ENCODE measurements at places on chromosomes 16 and 17.

DNA sequence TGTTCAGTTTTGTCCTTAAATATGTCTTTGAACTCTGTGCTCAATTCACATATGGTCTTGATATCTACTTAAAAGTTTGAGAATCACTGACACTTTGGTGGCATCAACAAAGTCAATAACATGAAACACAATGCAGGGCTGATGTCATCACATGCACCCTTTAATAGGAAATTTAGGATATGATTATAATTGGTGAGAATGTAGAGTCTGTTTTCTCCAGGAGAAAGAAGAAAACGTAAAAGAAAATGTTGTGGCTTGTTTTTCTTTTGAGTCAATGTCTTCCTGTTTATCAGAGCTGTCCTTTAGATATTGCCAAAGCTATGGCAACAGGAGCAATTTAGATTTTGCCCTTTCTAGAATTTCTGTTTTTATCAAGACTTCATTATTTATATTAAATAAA, 396.9 kb downstream of the CDH13 start:
- no peak for DNase-seq

DNA sequence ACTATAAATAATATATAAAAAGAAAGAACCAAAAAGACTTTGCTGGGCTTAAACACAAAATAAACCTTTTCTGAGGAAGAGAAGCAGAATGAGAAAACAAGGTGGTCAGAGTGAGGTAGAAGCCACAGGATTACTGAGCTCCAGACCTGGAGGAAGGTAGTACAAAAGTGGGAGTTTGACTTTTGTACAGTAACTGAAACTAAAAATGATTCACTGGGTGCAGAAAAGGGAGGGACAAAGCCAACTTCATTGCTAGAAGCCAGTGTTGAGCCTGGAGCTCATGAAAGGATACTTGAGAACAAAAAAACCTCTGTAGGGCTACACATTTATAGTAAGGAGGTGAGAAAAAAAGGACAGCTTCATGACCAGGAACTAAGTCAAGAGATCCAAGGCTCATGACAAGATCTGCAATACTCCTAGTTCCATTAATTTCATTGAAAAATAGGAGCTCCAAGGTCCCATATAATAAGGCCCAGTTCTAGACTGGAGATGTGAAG, 45.5 kb downstream of the PKD1L3 start:
- no peak for DNase-seq

DNA sequence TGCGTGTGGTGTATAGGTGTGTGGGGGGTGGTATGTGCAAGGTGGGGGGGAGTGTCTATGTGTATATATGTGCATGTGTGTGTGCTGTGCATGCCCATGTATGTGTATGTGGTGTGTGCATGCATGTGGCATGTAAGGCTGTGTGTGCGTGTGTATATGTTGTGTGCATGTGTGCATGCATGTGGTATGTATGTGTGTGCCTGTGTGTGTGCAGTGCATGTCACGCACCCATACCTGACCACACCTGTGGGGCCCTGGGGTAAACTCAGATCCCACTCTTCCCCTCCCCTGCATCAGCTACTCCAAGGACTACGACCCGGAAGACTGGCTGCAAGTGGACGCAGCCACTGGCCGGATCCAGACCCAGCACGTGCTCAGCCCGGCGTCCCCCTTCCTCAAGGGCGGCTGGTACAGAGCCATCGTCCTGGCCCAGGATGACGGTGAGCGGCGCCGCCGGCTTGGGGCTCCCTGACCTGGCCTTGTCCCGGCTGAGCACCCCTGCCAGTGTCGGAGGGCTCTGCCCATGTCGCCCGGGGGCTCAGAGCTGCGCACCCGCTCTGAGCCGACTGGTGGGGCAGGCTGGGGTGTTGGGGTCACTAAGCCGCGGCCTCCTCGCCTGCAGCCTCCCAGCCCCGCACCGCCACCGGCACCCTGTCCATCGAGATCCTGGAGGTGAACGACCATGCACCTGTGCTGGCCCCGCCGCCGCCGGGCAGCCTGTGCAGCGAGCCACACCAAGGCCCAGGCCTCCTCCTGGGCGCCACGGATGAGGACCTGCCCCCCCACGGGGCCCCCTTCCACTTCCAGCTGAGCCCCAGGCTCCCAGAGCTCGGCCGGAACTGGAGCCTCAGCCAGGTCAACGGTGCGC, 9.1 kb downstream of the SLC22A31 start:
- no peak for DNase-seq

- DNase-seq: no peak
Measured at GRCh38 chr17:83018658-83019193, 60.7 kb upstream of the METRNL start.

DNA sequence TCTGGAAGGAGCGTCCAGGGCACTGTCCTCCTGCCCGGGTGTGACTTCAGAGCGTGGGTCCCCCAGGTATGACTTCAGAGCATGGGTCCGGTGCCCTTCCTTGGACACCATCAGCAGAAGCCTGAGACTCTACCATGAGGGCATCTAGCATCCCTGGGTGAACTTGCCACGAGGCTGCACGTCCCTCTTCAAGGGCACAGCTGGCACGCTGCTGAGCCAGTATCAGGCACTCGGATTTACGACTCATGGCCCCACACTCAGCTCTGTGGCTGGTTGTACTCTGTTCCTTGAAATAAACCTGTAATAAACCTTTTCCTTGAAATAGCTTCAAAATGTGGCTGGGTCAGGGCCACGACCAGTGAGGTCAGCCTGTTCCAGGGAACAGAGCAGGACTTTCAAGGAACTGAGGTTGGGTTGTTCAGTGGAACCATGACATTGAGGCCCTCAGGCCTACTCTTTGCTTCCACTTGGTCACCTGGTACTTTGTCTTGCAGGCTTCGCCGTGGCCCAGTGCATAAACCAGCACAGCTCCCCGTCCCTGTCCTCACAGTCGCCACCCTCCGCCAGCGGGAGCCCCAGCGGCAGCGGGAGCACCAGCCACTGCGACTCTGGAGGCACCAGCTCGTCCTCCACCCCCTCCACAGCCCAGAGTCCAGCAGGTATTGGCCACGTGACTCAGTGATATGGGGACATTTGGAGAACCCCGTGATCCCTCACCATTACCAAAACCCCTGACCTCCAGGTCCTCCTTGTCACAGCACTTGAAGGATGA, 89.9 kb downstream of the SOCS1 start:
- DNase-seq: no peak

GRCh38 chr17:79946352-79947231, 89.1 kb downstream of the TBC1D16 start:
- no peak for DNase-seq

- no peak for DNase-seq
Measured at GRCh38 chr16:1818204-1818872, 8.3 kb downstream of the HAGH start.

- peak; percentile 89 for DNase-seq
Measured at GRCh38 chr17:64679710-64680216, 17.7 kb upstream of the SMURF2 start.

DNA sequence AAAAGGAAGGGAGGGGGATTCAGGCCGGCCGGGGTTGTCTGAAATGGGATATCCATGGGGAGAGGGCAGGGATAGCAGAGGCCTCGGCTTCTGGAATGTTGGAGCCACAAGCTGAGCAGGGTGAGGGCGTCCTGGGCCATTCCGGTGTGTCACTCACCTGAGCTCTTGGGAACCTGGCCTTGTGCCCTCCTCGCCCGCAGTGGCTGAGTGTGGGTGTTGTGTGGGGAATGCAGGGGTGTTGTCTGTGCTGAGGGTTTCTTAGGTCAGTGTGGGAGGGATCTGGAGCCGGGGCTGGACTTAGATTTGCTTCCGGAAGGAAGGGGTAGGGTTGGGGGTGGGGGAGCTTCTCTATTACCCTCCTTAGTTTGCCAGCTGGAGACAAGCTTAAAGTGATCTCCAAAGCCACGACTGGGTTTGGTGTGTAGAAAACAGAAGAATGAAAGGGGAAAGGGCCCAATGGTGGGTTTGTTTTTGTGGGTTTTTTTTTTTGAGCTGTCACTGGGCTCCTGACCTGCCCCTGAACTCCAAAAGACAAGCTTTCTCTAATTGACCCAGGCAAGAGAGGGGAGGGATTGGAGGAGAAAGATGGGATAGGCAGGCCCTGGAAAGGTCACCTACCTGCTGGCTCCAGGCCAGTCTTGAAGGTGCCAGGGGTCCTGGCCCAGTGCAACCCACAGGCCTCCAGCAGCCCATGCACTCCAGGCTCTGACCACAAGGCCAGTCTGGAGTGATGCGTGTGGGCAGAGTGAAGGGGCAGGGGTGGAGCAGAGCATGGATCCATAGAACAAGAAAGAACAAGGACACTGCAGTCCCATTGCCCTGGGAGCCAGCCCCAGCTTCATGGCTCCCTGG, at the start of gene SULT1A2:
Gene SULT1A2, minus strand, starts transcription at position 211 of the 852 bp plus-strand sequence. CDS start 1,120 bp downstream, outside the sequence.
- DNase-seq: no peak

- no peak for DNase-seq
Measured at GRCh38 chr17:13600475-13601321, 1.0 kb downstream of the HS3ST3A1 start.

Measured in osteocyte (in vitro differentiated cells).